Stimulated activated CD8-positive, alpha-beta memory T cell treated with anti-CD3 and anti-CD28 coated beads, Interleukin-4, amount 100 ng/mL, for 24 hours (primary cell): ENCODE measurements at places on chromosomes 3 and 15.

DNA sequence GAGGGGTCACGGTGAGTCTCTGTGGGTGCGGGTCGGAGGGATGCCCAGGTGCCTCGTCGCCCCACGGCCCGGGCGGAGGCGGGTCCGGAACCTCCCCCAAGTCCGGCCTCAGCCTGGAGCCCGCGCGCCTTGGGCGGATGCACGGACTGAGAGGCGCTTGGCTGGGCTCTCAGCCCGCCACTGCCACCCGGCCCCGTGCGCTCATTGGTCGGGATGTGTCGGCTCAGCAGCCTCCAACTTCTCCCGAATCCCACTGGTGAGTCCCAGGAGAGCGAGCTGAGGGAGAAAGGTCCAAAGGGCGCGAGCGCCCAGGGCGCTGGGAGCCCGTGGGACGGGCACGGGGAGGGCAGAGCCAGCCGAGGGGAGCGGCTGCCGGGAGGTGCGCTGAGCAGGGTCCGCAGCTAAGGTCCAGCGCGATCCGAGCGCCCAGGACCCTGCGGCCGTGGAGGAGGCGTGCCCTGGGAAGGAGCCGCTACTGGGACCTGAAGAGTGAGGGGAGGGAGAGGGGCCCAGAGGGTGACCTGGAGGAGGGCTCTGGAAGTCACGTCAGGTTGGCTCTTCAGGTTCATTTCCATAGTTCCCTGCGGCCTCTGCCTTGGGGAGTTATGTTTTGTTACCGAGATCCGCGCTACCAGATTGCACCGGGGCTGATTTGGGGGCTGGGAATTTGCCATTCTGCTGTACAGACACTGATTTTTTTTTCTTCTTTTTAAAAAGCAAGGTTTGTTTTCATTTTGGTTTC, at the start of gene MME:
TSS of gene MME (plus strand) at position 574 of the 742 bp plus-strand sequence. CDS start 3,849 bp downstream, outside the sequence.
- DNase-seq, result no peak

GRCh38 chr3:53813876-53814275, 32.3 kb downstream of the CHDH start:
- DNase-seq, result no peak

DNA sequence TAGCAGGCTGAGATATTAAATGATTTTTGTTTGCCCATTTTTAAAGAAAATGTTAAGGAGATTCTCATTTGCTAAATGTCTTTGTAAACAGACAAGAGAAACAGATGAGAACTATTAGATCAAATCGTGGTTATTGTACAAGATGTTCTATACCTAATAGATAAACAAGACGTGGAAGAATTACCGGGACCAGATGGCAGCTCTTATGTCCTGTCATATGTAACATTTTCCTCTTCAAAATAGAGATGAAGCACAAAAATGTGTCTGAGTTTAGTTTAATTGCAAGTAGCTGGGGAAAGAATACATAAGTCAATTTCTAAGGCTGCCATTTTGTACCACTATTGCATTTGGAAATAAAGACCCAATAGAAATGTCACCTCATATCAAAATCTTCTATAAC, 553.7 kb downstream of the TUSC7 start:
- DNase-seq, result no peak

DNA sequence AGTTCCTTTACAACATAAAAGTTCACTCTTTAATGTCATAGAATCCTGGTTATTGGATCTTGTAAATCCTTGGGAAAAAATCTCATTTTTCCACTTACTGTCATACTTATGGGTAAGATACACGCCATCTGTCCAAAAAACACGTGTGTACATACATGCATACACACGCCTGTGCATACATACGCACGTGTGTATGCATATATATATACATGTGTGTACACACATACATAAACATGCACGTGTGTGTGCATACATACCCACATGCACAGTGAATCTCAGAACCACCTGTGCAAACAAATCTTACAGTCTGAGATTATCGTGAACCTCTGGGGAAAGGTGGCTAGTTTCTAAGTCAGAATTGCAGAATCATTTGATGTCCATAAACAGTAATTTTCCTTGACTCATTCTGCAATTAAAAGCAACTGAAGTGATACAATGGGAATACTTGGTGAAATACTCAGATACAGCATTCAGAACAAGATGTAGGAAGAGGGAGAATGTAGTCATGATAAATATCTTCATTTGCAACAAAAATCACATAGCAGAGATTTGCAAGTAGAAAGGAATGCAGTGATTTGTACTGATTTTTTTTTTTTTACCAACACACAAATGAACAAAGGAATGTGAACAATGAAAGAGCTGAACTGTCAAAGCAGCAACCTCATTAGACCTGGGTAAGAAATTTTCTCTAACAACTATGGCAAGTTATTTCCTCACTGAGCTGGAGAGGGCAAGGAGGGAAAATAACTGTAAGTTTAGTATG, 160.6 kb upstream of the POU1F1 start:
- no peak for DNase-seq

DNA sequence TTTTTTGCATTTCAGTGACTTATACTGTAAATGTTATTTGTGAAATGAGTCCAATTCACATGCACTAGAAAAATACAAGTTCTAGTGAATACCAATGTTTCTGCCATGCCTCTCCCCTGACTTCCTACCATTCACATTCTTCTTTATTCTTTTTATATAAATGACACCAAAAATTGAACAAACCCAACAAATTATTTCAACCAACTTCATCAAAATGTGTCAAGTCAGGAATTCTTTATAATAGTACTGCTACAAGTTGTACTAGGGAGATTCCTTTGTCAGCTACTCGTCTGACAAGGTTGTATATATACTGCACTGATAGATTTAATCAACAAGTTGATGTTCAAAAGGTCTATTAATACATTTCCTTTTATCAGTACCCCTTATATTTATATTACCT, 3.0 kb downstream of the TBL1XR1 start:
- DNase-seq, result no peak

DNA sequence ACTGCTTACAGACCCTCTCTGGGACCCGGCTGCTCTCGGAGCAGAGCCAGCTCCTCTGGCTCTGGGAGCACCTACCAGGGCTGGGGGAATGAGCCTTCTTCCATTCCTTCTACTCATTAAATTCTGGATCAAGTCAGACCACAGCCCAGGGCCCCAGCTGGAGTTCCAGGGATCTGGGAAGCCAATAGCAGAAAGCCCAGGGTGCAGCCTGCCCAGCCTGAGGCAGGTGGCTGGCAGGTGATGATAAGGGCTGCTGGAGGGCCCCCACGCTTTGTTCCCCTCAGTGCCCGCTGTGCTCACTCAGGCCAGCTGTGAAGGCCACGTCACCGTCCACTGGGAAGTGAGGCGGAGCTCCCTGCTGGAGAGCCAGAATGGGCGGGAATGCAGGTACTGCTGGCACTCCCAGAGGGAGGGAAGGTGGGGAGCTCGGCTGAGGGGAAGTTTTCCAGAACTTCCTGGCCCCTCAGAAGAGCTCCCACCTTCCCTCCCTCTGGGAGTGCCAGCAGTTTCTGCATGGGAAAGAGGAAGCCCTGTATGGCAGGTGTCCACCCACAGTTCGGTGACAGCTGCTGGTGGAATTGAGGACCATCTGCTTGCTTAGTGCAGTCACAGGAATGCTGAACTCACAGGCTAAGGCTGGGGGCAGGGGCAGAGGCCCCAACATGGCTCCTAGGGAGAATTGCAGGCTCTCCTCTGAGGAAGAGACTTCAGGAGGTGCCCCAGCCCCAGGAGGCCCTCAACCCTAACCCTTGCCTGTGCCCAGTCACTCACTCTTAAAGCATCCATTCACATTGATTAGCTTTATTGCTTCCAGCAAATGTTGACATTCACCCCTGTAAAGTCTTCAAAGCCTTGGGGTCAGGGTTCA, 12.6 kb upstream of the RTP3 start:
- DNase-seq, result no peak

DNA sequence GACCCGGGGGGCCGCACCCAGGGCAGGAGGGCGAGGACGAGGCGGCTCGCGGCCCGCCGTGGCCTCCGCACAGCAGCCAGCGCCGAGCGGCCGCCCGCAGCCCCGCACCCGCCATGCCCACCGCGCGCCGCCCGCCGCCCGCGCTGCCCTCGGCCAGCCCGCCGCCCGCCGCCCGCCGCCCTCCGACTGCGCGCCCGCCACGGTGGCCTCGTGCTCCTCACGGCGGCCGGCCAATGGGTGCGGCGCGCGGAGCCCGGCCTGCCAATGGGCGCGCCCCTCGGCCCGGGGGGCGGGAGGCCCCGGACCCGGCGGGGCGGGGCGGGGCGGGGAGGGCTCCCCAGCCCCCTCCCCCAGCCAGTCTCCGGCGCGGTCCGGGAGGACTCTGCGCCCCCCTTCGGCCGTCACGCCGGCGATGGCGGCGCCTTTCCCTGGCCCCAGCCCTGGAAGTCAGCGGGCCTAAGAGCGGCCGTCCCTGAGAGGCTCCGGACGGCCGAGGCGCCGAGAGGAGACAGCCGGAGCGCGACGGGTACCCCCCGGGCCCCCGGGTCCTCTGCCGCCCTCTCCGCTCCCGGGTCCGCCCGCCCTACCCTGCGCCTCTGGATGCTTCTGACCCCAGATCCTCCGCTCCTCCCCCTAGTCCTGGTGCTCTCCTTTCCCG, at the start of gene NT5DC2:
TSS of gene NT5DC2 (minus strand) at position 235 of the 658 bp plus-strand sequence. CDS start at position 115, 120 bp downstream.
- peak; percentile 56 for DNase-seq

DNA sequence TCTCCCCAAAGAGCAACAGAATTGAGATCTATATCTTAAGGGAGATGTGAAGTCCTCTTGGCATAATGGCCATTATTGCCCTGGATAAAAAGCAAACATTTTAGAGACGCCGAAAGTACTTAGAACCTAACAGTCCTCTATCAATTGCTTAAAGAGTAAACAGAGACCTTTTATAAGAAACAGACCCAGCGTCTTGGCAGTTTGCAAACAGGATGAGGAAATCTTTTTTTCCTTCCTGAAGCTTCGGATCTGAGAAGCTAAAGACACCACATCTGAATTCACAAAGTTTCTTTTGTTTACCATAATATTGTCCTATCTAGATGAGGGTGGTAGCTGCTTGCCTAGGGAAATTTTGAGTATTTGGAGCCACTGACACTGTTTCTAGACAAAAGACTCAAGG, 59.9 kb upstream of the LIMD1 start:
- no peak for DNase-seq

- no peak for DNase-seq
Measured at GRCh38 chr3:182349051-182349450, 444.3 kb upstream of the ATP11B start.

DNA sequence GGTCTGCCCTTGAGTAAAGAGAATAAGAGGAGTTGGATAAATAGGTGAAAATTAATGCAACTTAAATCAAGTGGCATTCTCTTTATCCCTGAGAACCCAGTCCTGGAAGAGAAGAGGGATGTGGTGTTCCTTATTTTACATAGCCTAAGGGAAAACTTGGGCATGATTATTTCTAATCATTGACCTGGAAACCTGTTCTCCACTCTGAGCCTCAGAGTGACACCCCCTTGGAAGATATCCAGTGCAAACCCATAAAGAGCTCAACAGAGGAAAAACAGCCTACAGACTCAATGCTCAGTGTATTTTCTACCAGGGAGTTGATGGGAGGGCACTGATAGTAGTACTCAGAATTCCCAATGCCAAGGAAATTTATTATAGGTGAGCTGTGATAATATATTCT, 22.0 kb downstream of the SLC15A2 start:
- no peak for DNase-seq

DNA sequence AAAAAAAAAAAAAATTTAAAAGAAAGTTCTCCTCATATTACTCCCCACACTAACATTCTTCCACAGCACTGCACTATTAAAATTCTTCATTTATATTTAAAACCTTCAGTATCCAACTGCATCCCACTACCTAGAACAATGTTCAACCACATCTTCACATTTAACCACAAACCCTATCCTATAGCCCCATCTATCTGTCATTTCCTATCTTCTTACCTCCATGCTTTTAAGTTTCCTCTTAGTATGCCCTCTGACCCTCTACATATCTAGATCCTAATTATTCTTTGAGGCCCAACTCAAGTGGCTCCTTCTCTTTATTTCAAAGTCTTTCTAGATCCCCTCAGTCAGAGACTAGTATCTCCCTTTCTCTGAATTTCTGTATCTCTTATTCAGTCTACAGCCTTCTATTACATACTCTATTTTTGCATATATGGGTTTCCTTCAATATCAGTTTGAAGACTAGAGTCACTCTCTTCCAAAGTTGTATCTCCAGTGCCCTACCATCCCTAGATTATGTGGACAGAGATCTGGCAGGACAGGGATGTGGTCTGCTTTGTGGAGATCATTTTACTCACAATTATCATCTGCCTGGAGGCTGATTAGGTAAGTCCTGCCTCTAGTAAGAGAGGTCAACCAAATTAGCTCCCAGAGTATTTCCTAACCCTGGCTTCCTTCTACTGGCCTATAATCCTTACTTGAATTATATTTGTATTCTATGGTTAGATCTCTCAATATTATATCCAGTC, 1.4 kb downstream of the CIAO2A start:
- DNase-seq, result no peak

- no peak for DNase-seq
Measured at GRCh38 chr15:72057548-72058091, 60.3 kb downstream of the MYO9A start.

DNA sequence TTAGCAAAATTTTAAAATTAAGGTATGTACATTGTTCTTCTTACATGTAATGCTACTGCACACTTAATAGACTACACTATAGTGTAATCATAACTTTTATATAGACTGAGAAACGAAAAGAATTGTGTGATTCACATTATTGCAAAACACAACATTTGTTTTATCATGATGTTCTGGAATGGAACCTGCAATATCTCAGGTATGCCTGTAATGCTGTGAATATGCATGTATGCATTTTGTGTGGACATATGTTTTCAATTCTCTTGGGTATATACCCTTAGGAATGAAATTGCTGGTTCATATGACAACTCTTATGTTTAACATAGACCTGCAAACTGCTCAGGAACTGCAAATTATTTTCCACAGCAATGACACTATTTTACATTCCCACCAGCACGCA, 38.6 kb upstream of the TJP1 start:
- no peak for DNase-seq

- no peak for DNase-seq
Measured at GRCh38 chr3:114221165-114221880, 16.1 kb downstream of the ZNF80 start.

- no peak for DNase-seq
Measured at GRCh38 chr15:83653288-83653638, 660 bp upstream of the ADAMTSL3 start.

DNA sequence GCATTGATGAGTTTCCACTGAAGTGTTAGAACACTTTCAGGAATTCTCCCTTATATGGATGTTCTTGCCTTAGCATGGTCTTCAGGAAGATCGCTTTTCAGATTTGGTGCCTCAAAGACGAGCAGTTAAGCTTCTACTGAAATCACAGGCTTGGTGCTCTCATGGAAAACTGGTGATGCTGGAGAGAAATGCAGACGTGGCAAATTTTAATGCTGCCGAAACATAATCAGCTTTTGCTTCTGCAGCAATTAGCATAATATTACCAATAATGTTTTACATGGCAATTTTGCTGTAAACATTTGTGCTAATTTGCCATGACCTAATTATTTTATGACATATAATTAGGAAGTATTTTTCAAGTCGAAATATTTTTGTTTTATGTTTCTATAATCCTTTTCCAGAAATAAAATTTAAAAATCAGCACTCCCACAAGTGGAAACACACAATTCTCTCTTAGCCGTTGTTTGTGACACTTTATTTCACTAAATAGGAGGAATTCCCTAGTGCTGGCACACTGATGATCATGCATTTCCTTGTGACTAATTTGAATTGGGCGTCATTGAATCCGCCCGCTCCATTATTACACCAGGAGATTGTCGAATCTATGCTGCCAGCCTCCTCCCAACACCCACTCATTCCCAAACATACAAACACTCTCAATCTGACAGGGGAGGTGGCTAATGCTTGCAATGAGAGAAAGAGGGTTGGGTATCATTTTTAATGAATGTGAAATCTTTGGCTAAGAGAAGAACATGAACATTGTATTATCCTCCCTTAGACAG, 506.8 kb upstream of the PPP2R3A start:
- DNase-seq, result no peak
